ENCODE measurements at places on chromosomes 1 and 21. TPM values are rescaled to one million over a fixed set of nuclear protein-coding genes. Genes with fewer than 3 reads are reported as not detected.

GRCh38 chr1:160672789-160673695 lies 26.2 kb upstream of the SLAMF1 start:
- DNase-seq: no peak

KRTAP19-1 gene
- total RNA-seq: not detected

DNA sequence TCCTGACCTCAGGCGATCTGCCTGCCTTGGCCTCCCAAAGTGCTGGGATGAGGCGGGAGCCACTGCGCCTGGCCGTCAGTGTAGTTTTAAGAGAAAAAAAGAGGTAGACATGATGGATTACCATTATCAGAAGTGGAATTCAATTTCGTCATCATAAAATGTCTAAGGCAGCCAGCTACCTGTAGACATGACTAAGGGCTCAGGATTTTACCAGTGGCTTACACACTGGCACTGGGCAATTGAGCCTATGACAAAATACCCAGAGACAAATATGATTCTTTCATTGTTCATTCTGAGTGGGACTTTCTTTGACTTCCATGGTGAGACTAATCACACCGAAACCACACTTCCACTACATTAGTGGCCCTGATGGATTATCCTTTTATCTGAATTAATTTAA lies 181.5 kb downstream of the GABPA start:
- DNase-seq: no peak

OR2T1 gene
- total RNA-seq: not detected

PLA2G2D gene
- total RNA-seq: not detected

GRCh38 chr21:41168391-41169257 lies 664 bp downstream of the BACE2 start:
- peak; percentile 43 for DNase-seq

TCEANC2 gene
- total RNA-seq: 13.5 TPM

DNA sequence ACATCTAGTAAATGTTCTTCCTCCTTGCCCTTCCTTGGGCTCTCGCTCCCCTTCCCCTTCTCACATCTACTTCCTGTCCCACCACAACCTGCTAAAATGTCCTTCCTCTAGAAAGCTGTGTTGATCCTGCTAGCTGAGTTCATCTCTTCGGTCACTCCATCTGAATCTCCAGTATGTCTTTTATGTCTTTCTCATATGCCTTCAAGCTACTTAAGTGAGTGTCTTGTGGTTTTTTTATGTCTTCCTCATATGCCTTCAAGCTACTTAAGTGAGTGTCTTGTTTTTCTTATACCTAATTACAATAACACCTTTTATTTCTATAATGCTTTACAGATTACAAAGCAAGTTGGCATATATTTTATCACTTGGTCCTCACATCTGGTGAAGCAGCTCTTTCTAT lies 33.9 kb downstream of the CSF1 start:
- DNase-seq: no peak

DNA sequence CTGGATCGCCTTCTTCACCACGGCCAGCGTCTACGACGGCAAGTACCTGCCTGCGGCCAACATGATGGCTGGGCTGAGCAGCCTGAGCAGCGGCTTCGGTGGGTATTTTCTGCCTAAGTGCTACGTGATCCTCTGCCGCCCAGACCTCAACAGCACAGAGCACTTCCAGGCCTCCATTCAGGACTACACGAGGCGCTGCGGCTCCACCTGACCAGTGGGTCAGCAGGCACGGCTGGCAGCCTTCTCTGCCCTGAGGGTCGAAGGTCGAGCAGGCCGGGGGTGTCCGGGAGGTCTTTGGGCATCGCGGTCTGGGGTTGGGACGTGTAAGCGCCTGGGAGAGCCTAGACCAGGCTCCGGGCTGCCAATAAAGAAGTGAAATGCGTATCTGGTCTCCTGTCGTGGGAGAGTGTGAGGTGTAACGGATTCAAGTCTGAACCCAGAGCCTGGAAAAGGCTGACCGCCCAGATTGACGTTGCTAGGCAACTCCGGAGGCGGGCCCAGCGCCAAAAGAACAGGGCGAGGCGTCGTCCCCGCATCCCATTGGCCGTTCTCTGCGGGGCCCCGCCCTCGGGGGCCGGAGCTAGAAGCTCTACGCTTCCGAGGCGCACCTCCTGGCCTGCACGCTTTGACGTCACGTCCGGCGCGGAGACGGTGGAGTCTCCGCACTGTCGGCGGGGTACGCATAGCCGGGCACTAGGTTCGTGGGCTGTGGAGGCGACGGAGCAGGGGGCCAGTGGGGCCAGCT lies at the start of gene ZBTB48:
ZBTB48 (plus strand) TSS at position 621 of the 745 bp plus-strand sequence. CDS start 616 bp downstream, outside the sequence.
- DNase-seq: peak; percentile 97

- no peak for DNase-seq
Measured at GRCh38 chr21:26534517-26534916, 38.6 kb downstream of the CYYR1 start.

GRCh38 chr21:41778930-41779600 lies 12.2 kb upstream of the RIPK4 start:
- DNase-seq: no peak

GRCh38 chr21:42263591-42264131 lies 44.7 kb downstream of the ABCG1 start:
- no peak for DNase-seq

NHLH1 gene
- total RNA-seq: 0.33 TPM

RGS1 gene
- 10.1 TPM for total RNA-seq

GRCh38 chr1:22139066-22139594 lies 3.8 kb downstream of the WNT4 start:
- no peak for DNase-seq

BTBD8 gene
- 2.6 TPM for total RNA-seq

- DNase-seq: no peak
Measured at GRCh38 chr1:199545780-199546179, 481.7 kb upstream of the NR5A2 start.

CELA3B gene
- not detected for total RNA-seq

GRCh38 chr1:245571815-245572294 lies 417.1 kb downstream of the KIF26B start:
- no peak for DNase-seq

SERPINC1 gene
- not detected for total RNA-seq

S100A5 gene
- total RNA-seq: 2.7 TPM

GRCh38 chr1:195965036-195965435 lies 643.2 kb downstream of the KCNT2 start:
- no peak for DNase-seq

DNA sequence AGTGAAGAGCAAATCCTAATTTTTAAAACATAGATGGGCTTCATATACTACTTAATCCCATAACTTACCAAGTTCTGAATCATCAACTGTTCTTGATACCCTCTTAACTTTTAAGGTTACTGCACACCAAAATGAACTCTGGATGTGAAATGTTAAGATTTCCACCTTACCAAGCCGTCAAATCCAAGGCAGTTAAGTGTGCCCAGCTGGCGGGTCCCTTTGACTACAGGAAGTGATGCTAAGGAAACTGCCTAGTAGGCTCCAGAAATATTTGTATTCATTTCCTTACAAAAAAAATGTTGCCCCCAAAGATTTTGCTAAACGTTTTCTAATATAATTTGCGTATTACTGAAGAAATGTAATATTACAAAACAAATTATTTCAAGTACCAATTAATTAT lies 10.7 kb downstream of the NRIP1 start:
- no peak for DNase-seq

- no peak for DNase-seq
Measured at GRCh38 chr1:156948708-156949107, 28.3 kb downstream of the LRRC71 start.

- DNase-seq: peak; percentile 22
Measured at GRCh38 chr1:153932156-153933131, 9.7 kb upstream of the GATAD2B start.

DNA sequence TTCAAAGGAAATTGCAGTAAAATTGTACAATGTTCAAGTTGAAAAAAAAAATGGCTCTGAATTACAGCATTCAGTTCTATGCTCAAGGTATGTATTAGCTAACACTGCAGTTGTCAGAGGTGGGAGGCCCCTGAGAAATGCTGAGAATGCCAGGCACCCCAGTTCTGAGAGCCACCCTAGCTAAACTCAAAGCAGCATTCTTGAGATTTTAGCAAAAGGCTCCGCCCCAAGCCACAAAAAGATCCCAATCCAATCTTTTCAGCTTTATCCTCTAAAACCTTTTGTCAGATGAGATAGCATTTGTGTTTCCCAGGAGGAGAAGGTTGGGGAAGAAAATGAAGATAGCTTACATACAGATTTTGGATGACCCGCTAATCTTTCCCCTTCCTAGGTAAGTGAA lies 68.8 kb downstream of the SMYD2 start:
- DNase-seq: no peak

- no peak for DNase-seq
Measured at GRCh38 chr1:190101756-190102155, 375.9 kb downstream of the BRINP3 start.

DNA sequence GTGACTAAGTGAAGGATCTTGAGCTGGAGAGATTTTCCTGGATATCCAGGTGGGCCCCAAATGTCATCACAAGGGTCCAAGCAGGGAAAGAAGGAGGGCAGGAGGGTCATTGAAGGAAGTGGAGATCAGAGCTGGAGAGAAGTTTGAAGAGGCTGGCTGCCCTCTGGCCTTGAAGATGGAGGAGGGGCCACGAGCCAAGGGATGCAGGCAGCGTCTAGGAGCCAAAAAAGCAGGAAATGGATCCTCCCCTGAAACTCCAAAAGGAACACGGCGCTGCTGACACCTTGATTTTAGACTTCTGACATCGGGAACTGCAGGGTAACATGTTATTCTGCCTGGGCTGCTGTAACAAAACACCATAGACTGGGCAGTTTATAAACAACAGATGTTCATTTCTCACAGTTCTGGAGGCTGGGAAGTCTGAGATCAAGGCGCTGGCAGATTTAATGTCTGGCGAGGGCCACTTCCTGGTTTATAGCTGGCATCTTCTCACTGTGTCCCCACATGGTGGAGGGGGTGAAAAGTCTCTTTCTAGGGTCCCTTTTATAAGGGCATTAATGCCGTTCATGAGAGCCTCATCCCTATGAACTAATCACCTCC lies 28.8 kb upstream of the ZBTB21 start:
- DNase-seq: no peak

DNA sequence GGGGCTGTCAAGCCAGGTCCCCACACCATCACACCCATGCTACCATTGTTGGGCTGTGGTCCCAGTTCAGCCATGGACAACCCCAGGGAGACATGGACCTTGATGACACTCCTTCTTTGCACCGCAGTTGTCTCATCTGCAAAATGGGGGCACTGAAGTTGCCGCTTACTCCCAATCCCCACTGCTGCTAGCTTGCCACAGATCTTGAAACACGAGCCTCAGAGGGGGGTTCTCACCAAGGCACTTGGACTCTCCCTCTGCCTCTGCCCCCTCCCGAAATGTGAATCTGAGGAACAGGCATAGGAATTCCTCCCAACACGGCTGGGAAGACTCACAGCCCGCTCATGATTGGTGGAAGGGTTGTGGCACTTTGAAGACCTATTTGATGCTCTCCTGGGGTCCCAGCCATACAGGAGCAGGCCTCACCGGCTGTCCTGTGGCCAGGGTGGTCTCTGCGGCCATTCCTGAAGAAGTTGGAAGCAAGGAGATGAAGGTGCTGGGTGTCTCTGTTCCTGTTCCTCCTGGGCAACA lies 31.1 kb downstream of the RUNX3 start:
- peak; percentile 45 for DNase-seq

- no peak for DNase-seq
Measured at GRCh38 chr1:170657275-170657853, 6.6 kb upstream of the PRRX1 start.

GRCh38 chr1:22774833-22775182 lies 64.2 kb downstream of the EPHB2 start:
- DNase-seq: no peak

TNFRSF18 gene
- 15.0 TPM for total RNA-seq

DNA sequence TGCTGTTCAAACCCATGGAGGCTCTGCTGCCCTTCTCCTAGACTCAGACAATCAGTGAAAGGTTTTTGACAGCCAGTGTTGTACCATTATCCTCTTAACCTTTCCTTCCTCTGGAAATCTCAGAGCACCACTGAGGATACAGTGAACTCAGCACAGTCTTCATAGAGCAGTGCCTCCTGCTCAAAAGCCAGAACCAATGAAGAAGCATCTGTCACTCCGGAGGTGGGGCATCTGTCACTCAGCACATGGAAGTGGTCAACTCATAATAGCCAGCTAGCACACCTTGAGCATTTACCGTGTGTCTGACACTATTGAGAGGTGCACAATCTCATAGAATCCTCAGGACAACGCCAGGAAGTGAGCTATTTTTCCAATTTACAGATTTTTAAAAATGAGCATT lies 62.4 kb downstream of the NMNAT2 start:
- no peak for DNase-seq

- no peak for DNase-seq
Measured at GRCh38 chr1:155555915-155556314, 6.7 kb downstream of the ASH1L start.

DNA sequence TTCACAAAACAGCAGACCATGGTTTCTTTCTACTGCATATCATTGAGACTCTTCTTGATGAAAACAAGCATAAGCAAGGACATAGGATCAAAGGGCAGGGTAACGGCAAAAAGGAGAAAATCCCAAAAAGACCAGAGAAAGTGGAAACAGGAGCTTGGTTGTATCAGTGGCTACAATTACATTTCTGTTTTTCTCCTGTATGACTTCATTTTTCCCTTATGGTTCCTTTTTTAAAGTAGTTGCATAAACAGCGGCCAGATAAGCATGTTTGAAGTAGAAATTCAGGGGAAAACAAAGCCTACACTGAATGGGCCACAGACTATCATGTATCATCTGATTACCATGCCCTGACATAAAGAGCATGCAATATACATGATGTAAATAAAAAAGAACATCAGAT lies 4.6 kb downstream of the EGLN1 start:
- DNase-seq: no peak

AMPD1 gene
- not detected for total RNA-seq

GUCA2A gene
- total RNA-seq: not detected

GRCh38 chr1:23356471-23357137 lies 12.5 kb upstream of the HNRNPR start:
- DNase-seq: no peak

- no peak for DNase-seq
Measured at GRCh38 chr1:21381354-21381753, 58.6 kb upstream of the NBPF3 start.

DNA sequence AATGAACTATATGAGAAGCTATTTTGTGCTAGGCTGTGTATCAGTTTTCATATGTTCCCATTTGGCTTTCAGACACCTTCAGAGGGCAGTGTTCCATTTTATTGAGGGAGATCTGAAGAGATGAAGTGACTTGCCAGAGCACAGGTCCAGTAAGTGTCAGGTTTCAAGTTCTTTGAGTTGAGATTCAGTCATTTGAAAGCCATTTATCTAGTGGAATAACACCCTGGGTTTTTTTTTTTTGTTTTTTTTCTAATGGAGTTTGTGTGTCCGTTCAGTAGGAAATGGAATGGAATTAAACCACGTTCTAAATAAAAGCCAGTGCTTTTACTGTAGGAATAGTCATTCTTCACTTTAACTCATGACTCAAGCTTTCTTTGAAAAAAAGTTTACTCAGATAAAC lies 652.9 kb upstream of the USP24 start:
- DNase-seq: no peak
